Stimulated activated CD8-positive, alpha-beta memory T cell treated with anti-CD3 and anti-CD28 coated beads, Interleukin-15, amount 100 ng/mL, for 48 hours (primary cell): ENCODE measurements at places on chromosomes 16 and 17.

DNA sequence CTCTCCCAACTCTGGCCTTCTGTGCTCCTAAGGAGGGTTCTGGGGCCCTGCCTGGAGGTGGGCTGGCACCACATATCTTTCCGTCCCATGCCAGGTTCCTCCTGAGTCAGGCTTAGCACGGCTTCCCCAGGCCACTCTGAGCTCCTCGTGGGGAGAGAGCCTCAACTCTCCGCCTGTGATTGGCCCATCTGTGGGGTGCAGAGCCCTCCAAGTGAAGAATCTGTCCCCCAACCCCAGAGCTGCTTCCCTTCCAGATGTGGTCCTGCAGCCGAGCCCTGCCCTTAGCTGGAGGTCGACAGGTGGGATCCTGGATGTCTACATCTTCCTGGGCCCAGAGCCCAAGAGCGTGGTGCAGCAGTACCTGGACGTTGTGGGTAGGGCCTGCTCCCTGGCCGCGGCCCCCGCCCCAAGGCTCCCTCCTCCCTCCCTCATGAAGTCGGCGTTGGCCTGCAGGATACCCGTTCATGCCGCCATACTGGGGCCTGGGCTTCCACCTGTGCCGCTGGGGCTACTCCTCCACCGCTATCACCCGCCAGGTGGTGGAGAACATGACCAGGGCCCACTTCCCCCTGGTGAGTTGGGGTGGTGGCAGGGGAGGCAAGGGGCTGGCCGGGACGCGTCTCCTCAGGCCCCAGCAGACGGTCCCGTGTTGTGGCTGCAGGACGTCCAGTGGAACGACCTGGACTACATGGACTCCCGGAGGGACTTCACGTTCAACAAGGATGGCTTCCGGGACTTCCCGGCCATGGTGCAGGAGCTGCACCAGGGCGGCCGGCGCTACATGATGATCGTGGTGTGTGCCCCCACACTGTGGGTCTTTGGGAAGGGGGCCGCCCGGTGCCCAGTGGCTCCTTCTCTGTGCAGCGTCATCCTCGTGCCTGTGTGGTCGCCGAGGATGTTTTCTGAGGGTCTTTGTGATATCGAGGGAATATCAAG lies 6.9 kb downstream of the GAA start:
- DNase-seq, result no peak

GRCh38 chr17:4587803-4588202 lies 3.5 kb downstream of the SMTNL2 start:
- no peak for DNase-seq

- DNase-seq, result no peak
These were observed 28.4 kb upstream of the NPTX1 start for GRCh38 chr17:80504686-80505413.

DNA sequence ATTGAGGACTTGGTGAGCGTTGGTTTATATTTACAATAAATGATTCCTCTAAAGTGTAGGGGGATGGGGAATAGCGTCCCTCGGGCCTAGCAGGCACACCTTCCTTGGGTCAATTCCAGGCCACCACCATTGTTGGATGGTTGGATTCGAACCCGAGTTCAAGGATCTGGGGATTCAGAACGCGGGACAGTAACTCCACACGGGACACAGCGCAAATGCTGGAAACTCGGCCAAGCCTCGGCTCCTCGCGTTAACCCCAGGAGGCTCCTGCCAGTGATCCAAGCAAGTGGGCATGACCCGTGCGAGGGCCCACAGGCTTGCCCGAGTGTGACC lies 613 bp downstream of the B9D1 start:
- DNase-seq, result no peak

GRCh38 chr16:19382084-19382801 lies 35.4 kb upstream of the TMC5 start:
- no peak for DNase-seq

GRCh38 chr16:57405097-57405496 lies 530 bp downstream of the CCL17 start:
- no peak for DNase-seq

DNA sequence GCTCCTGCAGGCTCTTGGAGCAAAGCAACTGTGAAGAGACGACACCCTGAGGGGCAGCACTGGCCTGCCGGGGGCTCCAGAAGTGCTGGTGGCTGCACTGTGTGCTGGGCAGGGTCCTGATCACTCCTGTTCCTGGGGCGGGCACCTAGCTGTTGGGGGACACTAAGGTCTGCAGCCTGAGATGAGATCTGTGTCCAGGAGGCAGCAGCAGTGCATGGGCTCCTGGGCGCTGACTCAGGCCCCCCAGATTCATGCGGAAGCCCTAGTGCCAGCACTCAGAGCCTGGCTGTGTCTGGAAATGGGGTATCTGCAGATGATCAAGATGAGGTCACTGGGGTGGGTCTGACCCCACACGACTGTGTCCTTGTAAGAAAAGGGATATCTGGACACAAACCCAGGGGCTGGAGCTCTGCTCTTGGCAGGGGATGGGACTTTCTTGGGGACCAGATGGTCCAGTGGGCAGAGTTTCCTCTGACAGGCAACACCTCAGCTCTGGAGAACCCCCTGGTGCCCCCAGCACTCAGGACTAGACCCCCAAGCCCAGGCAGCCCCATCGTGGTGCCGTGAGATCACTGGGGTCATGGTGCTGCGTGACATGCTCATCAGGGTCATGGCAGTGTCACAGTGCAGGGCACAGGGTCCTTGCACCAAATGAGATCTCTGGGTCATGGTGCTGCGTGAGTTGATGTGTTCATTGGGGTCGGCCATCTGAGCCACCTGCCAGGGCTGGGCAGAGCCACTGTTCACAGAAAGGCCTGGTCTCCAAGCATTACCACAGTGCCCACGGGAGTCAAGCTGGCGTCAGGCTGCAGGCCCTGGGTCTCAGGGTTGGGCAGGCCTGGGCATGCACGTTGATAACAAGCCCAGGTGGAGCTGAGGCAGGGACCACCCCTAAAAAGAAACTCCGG lies 9.5 kb downstream of the FAAP100 start:
- DNase-seq, result no peak

GRCh38 chr16:72857834-72858664 lies 189.9 kb downstream of the ZFHX3 start:
- no peak for DNase-seq

- no peak for DNase-seq
These were observed 2.7 kb downstream of the TBCD start for GRCh38 chr17:82754297-82755208.

DNA sequence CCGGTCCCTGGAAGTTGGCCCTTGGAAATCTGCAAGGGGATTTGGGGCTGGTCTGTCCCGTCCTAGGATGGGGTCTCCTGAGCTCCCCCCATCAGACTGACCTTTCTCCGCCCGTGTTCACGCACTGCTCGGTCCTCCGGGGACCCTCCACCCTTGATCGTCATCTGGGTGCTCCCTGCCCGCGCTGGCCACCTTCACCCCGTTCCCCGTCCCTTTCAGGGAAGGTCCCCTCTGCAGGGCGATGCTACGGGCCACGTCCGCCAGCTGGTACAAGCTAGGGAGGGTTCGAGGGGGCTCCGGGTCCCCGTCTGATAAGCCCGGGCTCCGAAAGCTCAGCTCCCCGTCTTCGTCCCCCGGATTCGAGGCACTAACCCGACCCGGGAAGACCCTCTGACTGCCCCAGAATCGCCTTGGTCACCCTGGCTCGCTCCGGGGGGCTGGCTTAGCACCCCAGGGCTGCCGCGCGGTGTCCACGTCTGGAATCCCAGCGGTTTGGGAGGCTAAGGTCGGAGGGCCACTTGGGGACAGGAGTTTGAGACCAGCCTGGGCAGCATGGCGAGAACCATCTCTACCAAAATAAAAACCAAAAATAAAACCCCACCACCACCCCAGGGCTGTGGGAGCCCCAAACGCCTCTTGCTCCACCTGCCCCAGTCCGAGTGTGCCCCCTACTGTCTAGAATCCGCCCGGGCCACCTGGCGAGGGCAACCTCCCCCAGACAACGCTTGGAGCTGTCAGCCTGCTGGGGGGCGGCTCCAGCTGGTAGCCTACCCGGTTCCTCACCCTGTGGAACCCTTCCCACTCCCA lies 1.1 kb upstream of the SLC43A2 start:
- peak; percentile 72 for DNase-seq

GRCh38 chr17:6241381-6241780 lies 171.2 kb downstream of the WSCD1 start:
- DNase-seq, result no peak

- DNase-seq, result no peak
These were observed 1.0 kb upstream of the IGF2BP1 start for GRCh38 chr17:48995974-48996721.

DNA sequence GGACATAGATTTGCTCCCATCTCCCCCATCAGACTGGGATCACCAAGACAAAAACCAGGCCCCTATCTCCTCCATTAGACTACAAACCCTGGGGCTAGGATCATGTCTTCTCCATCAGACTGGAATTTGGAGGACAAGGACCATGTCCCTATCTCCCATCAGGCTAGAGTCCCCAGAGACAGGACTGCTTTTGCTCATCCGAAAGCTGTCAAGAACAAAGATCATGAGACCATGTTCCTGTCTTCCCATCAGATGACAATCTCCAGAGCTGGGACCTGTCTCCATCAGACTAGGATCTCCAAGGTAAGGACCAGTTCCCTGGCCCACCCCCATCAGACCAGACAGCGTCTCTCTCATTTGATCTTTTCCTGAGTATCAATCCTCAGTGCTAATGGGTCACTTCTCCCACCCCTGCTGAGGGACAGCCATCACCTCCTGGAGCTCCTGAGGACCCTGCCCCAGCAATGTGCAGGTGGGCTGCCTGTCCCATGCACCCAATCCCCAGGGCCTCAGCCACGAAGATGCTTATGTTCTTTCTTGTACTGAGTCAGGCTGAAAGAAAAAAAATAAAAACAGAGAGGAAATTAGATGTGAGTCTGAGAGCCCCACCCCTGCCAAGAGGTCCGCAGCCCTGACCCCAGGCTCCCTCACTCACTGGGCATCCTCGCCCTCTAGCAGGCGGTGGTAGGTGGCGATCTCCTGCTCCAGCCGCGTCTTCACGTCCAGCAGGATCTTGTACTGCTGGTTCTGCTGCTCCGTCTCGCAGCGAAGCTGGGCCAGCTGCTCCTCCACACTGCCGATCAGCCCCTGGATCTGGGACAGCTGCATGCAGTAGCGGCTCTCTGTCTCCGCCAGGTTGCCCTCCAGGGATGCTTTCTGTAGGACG lies 90.3 kb downstream of the GOSR1 start:
- DNase-seq, result no peak

DNA sequence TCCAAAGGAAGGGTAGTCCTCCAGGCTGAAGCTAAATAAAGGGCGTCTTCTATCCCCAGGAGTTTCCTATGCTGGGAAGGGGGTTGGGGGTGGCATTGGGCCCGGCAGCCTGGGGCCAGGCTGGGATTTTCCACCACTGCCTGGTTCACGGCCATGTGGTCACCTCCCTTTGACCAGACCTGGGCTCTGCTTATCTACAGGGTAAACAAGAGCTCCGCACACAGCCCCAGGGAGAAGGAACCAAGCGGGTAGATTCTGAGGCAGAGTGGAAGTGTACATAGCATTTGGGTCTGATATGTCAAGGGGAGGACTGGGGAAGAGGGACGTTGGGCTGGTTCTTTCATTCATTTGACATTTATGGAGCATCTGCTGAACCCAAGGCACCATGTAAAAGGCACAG lies 27.2 kb upstream of the TMEM220 start:
- DNase-seq, result no peak

DNA sequence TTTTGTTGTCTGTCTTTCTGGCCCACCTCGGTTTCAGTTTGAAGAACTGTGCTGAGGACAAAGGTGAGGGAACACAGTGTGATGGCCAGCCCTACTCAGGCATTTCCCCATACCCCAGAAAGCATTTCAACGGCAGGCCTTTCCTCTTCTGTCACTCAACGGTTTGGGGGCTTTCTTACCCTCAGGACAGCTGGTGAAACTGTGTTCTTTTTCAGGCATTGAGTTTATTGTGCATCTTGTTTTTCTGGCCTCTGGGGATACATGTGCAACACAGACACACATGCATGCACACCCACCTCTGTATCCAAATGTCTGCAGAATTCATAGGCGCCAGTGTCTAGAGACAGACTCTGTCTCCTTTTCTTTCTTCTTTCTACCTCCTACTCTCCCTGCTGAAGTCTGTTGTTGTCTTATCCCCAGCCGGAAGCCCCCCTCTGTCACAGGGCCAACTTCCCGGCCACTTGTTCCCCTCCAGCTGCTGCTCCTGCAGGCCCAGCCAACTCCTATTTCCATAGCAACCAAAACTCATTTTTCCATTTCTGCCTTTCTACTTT lies 17.0 kb downstream of the CHD9 start:
- DNase-seq, result no peak

DNA sequence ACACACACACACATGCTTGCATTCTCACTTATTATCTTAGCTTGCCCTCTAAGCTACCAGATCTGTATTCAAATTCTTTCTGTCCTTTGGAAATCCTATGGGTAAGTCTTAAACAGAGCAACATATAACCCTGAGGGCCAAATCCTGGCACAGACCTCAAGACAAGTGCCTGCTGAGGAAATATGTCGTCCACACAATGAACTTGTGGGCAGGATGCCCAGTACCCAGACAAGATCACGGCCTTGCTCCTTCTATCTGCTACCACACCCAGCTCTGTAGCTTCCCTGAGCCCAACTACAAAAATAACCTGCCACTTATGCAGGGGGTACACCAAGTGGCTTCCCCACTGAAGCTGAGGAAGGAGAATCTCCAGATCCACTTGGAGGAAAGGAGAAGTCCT lies 37.3 kb upstream of the FA2H start:
- no peak for DNase-seq

DNA sequence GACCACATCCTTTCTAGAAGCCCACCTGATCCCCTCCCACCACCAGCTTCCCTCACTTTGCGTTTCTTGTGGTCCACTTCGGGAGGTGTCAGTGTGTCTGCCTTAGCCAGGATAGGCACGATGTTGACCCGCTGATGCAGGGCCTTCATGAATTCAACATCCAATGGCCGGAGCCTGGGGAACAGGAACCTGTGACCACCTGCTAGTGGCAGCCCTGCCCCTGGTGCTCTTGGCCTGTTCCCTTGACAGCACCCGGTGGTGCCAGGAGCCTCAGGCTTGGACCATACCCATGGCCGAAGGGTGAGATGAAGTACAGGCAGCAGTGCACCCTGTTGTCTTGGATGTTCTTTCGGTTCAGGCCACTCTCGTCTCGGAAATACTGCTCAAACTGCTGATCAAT lies 7.2 kb upstream of the MTMR4 start:
- no peak for DNase-seq

GRCh38 chr17:82559566-82560251 lies 40.2 kb downstream of the FOXK2 start:
- no peak for DNase-seq

- no peak for DNase-seq
These were observed 42.6 kb downstream of the ABCA9 start for GRCh38 chr17:69018022-69018615.

DNA sequence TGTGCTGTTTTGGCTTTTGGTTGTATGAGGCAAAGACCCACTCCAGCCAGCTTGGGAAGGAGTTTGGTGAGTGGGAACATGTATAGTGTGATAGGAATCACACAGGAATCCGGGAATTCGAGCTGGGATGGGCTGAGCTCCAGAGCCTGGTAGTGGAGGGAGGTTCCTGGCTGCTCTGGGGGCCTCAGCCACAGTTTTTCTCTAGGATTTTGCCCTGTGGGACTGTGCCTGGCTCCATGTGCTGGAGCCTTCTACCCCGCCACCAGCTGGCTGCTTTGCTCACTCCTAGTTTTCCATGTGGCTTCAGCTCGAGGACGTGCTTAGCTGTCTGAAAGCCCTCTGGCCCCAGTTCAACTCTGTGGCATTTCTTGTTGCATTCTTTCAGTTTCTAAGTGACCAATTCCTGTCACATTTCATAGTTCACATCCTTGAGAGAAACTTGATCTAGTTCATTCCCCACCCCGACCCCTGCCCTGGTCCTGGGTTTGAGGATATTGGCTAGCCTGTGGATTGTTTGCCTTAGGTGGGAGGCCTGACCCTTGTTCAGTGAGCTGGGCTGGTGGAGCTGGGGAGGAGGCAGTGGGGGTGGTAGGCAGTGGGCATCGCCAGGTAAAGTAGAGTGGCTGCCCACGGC lies 5.0 kb downstream of the SEC14L1 start:
- DNase-seq, result no peak

- no peak for DNase-seq
These were observed 35.5 kb downstream of the ADCY7 start for GRCh38 chr16:50301626-50302471.
